Stimulated activated CD8-positive, alpha-beta memory T cell treated with anti-CD3 and anti-CD28 coated beads, Interleukin-12 subunit alpha, Interleukin-12 subunit beta, amount 100 ng/mL, for 4 hours (primary cell): ENCODE measurements at places on chromosomes 16 and 17.
A peak's percentile ranks its signal among the peaks of the same experiment; 100 is the strongest.

- DNase-seq = peak; percentile 100
Measured at GRCh38 chr17:8156246-8156992, 4.2 kb upstream of the PER1 start.

GRCh38 chr17:32871746-32872145 lies 5.2 kb downstream of the MYO1D start:
- no peak for DNase-seq

GRCh38 chr17:3730881-3731429 lies 7.3 kb downstream of the HASPIN start:
- no peak for DNase-seq

GRCh38 chr17:48074322-48075081 lies 26.3 kb downstream of the NFE2L1 start:
- peak; percentile 21 for DNase-seq

DNA sequence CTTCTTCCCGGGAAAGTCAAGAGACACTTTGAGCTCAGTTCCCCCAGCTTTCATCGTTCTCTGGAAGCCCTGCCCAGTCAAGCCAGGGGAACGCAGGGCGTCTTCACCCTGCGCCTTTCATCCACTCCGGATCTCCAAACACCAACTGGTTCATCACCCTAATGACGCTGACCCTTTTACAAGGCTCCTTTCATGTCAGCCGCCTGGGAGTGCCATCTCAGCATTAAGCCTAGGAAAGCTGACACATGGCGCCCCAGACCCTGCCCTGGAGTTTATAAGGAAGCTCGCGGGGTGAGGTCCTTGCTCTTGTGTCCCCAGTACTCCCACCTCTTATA lies 594 bp upstream of the DNAJC7 start:
- DNase-seq = no peak

DNA sequence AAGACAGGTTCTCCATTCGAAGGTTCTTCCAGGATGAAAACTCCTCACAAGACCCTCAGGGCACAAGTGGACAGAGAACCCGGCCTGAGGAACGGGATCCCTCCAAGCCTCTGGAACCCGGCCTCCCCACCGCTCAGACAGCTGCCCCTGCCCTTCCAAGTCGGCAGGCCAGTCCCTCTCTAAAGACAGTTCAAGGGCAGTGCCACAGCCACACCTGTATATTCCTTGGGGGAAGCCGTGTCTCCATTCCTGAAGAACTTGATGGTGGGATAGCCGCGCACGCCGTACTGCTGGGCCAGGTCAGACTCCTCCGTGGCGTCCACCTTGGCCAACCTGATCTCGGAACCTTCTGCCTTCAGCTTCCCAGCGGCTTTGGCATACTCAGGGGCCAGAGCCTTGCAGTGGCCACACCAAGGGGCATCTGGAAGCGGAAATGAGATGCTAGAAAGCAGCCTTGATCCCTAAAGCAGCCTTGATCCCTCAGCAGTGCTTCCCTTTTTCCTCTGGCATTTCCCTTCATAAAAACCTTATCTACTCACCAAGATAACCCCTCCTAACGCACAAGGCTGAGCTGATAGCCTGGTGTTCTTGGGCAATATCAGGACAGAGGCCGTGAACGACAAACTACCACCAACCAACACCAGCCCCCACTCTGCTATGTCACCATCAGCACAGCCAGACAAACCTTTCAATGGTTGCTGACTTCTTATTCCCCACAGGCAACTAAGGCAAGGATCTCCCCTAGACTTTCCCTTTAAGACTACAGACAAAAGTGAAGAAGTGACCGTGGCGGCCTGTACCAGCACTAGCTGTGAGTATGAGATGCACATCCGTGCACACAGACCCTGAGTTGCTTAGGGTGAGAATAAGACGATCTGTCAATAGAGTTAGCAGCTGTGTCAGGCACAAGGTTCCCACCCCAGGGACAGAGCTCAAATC lies 1.1 kb downstream of the P4HB start:
- DNase-seq = no peak

DNA sequence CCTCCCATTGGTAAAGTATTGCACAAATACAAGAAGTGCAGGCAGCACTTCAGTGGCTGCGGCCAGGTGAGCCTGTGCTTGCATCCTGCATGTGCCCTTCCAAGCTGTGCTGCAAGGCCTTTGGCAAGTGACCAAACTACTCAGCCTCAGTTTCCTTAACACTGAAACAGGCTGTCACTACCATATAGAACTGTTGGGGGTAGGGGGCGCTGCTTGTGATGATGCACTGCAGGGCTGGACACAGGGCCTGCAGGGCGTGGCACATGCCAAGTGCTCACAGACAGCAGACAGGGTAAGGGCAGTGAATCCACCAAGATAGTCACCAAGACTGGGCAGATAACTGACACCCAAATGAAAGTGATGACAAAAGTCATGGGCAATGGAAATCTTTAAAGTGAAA lies 65.6 kb upstream of the SREBF1 start:
- no peak for DNase-seq

GRCh38 chr17:45263477-45263860 lies 1.6 kb upstream of the SPATA32 start:
- no peak for DNase-seq

GRCh38 chr17:9611557-9611956 lies 33.8 kb upstream of the USP43 start:
- DNase-seq = no peak

GRCh38 chr16:17335826-17336529 lies 134.8 kb downstream of the XYLT1 start:
- no peak for DNase-seq
